A549 treated with DMSO at 1 μM for 4 hours (cell line): ENCODE measurements at places on chromosomes 16 and 17. TPM values are rescaled to one million over a fixed set of nuclear protein-coding genes. Genes with fewer than 3 reads are reported as not detected.

SEPTIN12 gene
- total RNA-seq, result not detected in 5 replicates

TRAPPC2L gene
- total RNA-seq, result 95.2 to 120 TPM (median 106 TPM) in 5 replicates

TBX21 gene
- 0.03 to 0.09 TPM (median 0.06 TPM) in 4 of 5 replicates, not detected in the other for total RNA-seq

ALDH3A1 gene
- 726 to 1,151 TPM (median 866 TPM) in 5 replicates for total RNA-seq

C1QTNF8 gene
- total RNA-seq, result not detected in 5 replicates

STARD3 gene
- total RNA-seq, result 49.8 to 64.8 TPM (median 57.2 TPM) in 5 replicates

KRTAP1-3 gene
- not detected in 5 replicates for total RNA-seq

HBM gene
- not detected in 5 replicates for total RNA-seq

KRT15 gene
- 2.6 to 6.5 TPM (median 5.1 TPM) in 5 replicates for total RNA-seq

CSH2 gene
- total RNA-seq, result not detected in 5 replicates
